ENCODE measurements at places on chromosomes 11 and 22.

- DNase-seq, result no peak
Measured at GRCh38 chr22:46780453-46780852, 18.0 kb downstream of the TBC1D22A start.

DNA sequence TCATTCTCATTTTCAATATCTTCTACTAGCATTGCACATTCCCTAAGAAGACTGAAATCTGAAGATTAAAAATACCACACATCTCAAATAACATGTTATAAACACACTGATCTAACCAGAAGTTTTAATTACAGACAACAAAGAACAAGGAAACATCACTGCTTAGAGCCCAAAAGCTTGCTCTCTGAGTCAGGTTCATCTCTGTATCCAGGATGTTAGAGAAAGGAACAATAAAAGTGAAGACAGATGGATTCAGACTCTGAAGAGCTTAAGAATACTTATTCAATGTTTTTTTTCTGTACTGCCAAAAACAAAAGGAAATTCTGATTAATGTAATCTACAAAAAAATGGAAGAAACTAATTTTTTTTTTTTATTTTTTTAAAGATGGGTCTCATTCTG lies 16.5 kb downstream of the RDX start:
- DNase-seq, result no peak

GRCh38 chr11:9280655-9281301 lies 15.6 kb upstream of the DENND5A start:
- DNase-seq, result no peak

DNA sequence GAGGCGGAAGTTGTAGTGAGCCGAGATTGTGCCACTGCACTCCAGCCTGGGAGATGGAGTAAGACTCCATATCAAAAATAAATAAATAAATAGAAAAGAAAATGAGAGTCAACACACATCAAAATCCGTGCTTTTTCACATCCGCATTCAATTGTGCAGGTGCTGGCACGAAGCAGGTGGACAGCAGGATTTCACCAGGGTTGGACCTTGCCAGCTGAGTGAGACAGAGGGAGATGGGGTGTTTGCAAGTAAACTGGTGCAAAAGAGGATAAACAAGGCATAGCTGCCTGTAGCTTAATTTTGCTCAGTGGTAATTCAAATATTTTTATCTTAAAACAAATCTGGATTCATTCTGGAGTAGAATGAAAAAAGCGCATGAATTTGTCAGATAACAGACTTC lies 23.3 kb upstream of the DNAL4 start:
- no peak for DNase-seq

DNA sequence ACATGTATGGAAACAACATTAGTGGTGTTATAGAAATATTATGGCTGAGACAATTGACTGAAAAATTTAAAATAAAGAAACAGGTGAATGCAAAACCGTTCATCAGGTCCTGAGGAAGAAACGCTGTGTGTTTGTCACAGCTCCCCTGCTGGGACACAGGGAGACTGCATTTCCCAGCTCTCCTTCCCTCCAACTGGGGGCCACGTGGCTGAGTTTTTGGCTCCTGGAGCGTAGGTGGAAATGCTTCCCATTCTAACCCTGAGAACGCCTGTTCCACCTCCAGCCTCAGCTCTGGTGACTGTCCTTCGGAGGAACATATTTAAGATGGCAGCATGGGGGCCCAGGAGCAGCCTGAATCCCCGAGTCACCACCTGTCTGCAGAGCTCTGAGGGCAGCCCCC lies 398.6 kb downstream of the BRD1 start:
- DNase-seq, result no peak

- no peak for DNase-seq
Measured at GRCh38 chr11:93921695-93922468, 71.5 kb upstream of the VSTM5 start.

- no peak for DNase-seq
Measured at GRCh38 chr11:9787260-9787659, 123.4 kb downstream of the SWAP70 start.

GRCh38 chr22:22036588-22036987 lies 54.0 kb upstream of the TOP3B start:
- DNase-seq, result no peak

GRCh38 chr22:31229402-31230079 lies 17.4 kb downstream of the LIMK2 start:
- DNase-seq, result no peak

DNA sequence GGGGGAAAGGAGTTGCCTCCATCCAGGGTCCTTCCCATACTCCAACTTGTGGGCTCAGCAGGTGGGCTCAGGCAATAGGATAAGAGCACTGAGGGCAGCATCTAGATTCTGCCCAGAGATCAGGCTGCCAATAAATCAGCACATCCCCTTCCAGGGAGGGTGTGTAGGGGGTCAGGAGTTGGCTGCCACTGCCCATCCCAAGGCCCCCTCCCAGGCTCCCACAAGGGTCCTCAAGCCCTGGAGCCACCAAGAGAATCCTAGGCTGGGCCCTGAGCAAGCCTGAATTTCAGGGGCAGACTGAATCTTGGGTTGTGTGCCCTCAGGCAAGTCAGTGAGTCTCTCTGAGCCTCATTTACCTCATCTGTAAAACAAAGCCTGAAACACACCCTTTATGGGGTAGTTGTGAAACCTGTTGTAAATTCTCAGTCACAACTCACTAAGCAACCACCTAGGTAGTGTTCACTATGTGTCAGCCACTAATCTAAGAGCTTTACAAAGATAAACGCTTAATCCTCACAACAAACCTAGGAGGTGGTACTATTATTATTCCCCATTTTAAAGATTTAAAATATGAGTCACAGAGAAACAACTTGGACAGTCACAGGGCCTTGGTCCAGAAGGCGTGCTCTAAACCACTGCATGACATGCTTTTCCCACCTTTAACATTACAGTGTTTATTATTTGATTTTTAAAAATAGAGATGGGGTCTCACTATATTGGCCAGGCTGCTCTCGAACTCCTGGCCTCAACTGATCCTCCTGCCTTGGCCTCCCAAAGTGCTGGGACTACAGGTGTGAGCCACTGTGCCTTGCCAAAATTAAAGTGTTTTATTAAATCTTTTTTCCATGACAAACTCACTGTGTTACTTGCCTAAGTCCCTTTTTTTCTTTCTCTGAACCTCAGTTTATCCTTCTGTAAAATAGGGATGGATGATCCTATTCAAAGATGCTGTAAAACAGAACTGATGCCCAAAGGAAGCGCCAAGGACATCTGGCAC lies 36.2 kb downstream of the LMO1 start:
- DNase-seq, result no peak

GRCh38 chr11:11513422-11513821 lies 108.4 kb downstream of the GALNT18 start:
- no peak for DNase-seq

Measured in cerebellar nuclear complex (tissue), 1 donor.